ENCODE measurements at places on chromosomes 16 and 17. TPM values are rescaled to one million over a fixed set of nuclear protein-coding genes. Genes with fewer than 3 reads are reported as not detected.

PPP1R9B gene
- total RNA-seq: 96.0 TPM

HEATR9 gene
- 2.9 TPM for total RNA-seq

CPNE7 gene
- total RNA-seq: 0.81 TPM

SMIM22 gene
- not detected for total RNA-seq

- DNase-seq: no peak
Measured at GRCh38 chr16:72203401-72203800, 31.4 kb upstream of the PMFBP1 start.

- no peak for DNase-seq
Measured at GRCh38 chr16:49821614-49822282, 34.2 kb downstream of the ZNF423 start.

GRCh38 chr17:35129154-35129972 is 7.9 kb downstream of the FNDC8 start:
- DNase-seq: peak; percentile 54

DNA sequence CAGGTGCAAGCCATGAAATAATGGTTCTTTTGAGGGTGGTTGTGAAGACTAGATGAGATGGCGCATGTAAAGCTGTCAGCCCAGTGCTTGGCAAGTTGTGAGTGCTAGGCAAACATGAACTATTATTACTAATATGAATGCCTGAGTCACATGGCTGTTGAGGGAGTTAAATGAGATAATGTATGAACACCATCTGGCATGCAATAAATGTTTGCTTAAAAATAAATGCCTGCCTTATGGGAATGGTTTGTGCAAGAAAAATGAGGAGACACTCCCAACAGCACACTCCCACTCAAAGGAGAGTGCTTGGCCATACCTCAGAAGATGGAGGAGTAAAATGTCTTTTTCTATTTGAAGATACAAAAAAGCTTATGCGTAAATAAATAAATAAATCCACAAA is 3.6 kb downstream of the MAPK3 start:
- no peak for DNase-seq

DNA sequence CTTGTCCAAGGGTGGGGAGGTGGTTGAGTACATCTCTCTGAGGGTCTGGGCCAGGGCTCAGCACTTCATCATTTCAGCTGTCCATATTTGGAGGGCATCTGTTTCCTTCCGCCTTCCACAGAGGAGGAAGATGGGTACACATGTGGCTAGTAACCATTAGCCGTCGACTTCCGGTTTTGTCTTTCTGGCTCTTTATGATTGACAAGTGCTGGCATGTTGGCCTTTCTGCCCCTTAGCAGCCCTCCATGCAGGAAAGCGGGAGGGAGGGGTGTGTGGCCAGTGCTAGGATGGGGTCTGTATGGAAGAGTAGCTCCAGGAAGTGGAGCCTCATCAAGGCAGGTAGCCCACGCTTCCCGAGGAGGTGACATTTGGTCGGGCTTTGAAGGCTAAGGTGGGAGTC is 69.6 kb downstream of the RAI1 start:
- DNase-seq: peak; percentile 70

DNA sequence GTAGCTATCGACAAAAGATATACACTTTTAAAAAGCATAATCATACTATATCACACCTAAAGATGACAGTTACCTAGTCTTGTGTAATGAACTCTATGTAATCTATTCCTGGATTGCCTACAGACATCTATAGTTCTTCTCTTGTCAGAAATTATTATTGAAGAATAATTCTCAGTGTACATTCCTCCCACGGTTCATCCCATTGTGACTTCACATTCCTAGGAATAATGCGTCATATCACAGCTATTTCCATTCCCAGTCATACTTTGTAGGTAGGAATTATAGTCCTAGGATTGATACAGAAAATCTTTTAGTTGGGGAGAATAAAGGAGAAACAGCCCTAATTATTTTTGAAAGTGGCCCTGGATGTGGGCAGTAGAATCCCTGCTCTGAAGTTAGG is 44.0 kb upstream of the ABCC11 start:
- DNase-seq: no peak

- DNase-seq: no peak
Measured at GRCh38 chr16:23840310-23840709, 4.5 kb downstream of the PRKCB start.

All from natural killer cell treated with Interleukin-12 subunit alpha and Interleukin-12 subunit beta and Interleukin-15 and Interleukin-18, amount 100 ng/mL, for 72 hours (primary cell).